ENCODE measurements at places on chromosomes 5 and 9.

DNA sequence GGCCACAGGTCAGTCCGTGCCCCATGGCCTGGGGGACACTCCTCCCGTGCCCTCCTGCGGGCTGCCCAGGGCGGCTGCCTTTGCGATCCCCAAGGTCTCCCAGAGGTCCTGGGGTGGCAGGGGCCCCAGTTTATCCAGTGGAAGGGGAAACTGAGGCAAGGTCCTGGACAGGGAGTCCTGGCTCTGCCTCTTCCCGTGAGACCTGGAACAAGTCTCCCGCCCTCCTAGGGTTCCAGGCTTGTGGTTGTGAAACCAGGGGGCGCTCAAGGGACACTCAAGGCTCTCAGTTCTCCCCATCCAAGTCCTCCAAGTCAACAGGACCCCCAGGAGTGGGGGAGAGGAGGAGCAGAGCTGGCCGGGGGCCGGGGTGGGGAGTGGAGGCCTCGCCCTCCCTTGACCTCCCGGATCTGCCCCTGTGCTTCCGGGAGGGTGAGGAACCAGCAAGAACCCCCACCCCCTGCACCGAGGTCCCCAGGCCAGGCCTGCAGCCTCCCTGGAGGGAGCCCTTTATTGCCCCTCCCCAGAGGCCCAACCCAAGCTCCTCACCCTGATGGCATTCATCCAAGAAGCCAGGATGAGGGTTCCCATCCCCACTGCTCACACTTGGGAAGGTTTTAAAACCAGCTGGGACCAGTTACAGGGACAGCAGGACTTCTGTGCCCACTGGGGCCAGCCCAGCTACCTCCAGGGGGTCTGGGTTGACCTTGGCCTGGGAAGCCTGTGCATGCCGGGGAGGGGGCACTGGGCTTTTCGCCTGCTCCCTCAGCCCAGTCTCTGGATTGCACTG, 24.7 kb upstream of the TMEM250 start:
- no peak for DNase-seq

DNA sequence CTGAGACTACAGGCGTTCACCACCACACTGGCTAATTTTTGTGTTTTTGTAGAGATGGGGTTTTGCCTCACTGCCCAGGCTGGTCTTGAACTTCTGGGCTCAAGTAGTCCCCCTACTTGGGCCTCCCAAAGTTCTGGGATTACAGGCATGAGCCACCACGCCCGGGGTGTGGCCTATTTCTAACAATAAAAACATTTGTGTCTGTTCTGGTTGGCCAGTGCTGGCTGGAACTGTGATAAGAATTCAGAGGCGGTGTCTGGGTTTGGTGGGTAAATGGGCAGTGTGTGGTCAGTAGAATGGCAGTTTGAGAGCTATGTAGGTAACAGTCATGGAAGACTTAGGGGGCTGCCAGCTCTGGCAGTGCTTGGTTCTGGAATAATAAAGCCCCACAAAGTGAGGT, 46.9 kb upstream of the SYNPO start:
- no peak for DNase-seq

- no peak for DNase-seq
These were observed 135.7 kb downstream of the CACNA1B start for GRCh38 chr9:138013273-138013672.

DNA sequence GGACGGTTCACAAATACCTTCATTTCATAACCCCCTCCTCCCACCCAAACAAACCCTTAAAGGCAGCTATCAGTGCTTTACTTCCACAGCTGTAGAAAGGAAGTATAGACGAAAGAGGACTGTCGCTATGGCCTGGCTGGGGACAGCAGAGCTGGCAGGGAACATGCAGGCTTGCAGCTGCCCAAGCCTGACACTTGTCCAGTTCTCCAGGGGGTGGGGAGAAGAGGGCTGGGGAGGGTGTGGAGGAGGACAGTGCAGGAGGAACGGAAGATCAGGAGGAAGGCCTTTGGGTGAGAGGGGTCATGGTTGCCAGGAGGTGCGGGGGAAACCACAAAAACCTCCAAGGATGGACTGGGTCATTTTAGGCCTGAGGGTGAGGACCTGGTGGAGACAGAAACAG, 25.9 kb downstream of the ARPC5L start:
- no peak for DNase-seq

DNA sequence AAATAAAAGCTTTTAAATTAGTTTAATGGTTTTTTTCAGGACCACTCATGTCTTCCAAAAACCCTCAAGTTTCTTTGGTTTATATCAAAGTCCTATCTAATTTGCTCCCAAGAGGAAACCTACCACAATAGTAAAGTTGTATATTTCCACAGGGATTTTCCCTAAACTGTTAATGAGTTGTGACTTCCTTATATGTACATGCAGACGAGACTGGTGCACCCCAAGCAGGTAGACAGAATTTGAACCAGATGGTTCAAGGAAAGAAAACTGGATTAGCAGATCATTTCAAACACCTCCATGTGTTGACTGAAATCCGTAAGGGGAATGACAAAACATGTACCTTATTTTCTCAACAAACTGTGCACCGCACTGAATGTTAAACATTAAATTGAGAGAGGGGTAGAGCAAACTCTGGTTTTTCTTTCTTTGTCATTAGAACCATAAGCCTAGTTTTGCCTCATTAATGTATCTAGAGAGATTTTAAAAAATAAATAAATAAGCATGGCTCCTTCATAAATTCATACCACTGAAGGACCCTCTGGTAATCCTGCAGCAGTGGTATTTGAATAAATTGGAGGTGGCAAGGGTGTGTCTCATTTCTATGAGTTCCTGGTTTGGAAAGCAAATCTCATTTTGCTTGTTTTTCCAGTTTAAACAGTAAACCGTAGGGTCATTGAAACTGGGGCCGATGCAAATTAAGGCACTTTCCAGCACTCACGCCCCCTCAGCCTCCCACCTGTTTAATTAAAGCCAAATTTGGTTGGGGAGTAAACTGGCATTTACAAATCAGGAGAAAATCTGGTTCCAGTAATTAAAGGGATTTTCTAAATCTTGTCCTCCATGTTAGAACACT, 51.1 kb downstream of the ENC1 start:
- no peak for DNase-seq

DNA sequence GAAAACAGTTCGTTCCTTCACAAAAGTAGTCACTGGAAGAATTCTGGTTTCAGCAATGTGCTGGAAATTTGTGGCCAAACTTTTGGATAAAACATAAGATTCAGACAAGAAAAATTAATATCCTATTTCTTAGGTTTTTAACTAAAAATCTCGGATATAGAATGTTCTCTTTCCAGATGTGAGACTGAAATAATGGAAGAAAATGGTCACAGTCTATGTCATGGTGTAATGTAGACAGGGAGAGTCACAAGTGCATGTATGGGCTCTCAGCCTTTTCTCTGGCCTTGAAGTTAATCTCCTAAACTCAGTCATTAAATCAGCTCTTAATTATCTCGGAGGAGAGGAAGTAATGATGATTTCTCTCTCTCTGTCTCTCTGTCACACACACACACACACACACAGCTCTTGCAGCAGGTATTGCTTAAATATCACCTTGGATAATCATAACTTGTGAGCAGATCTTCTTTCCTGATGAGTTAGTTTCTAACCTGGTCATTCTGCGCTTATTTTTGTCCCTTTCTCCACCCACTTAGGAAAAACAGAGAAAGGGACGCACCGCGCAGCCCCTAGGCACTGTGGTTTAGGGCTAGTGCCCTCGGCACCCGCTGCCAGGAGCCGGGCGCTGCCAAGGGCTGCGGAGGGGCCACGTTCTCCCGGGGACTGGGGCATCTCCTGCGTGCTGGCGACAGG, 672 bp upstream of the ITGA2 start:
- DNase-seq, result no peak

DNA sequence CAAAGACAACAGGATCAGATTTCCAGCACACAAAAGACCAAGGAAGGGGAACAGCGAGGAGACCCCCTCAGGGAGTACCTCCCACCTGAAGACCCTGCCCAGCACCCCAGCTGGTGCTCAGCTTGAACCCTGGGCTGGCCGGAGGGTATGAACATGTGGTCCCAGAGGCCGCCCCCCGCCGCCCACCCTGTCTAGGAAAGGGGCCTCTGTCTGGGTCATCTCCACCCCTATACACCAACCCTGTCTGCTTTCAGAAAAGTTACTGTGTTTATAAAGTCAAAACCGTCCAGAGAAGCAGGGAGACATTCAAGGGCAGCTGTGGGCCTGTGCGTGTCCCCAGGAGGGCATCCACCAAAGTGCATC, 72.2 kb downstream of the ADAMTS2 start:
- DNase-seq, result no peak

GRCh38 chr5:111063709-111064322, 7.7 kb upstream of the TSLP start:
- DNase-seq, result no peak

DNA sequence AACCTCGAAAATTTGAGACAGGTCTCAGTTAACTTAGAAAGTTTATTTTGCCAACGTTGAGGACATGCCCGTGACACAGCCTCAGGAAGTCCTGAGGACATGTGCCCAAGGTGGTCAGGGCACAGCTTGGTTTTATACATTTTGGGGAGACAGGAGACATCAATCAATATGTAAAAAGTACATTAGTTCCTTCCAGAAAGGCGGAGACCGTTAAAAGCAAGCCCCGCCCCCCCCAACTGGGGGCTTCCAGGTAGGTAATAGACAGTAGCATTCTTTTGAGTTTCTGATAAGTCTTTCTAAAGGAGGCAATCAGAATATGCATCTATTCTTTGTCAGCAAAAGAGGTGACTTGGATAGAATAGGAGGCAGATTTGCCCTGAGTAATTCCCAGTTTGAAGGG, 599 bp upstream of the MOCS2 start:
- no peak for DNase-seq

DNA sequence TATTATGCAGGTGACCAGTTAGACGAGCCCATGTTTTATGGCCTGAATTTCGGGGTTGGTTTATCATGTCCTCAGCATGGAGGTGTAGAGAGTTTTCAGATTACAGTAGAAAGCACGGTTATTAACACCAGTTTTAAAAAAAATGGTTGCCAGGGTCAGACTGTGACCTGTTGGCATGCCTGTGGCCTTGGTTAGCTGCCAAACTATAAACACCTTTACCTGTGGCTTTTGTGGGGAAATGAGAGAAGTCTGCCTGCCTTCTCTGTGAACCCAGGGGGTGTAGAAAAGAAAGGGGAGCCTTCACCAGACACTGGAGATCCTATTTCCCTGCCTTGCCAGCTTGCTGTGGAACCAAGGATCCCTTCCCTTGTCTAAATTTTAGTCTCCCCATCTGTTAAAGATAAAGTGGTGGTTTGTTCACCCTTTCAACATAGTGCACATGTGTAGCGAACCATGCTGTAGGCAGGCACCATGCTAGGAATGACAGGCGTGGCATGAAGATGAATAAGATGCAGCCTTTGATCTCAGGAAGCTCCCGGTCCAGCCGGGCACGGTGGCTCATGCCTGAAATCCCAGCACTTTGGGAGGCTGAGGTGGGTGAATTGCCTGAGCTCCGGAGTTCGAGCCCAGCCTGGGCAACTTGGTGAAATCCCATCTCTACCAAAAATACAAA, 6.1 kb upstream of the PHF19 start:
- DNase-seq, result no peak

DNA sequence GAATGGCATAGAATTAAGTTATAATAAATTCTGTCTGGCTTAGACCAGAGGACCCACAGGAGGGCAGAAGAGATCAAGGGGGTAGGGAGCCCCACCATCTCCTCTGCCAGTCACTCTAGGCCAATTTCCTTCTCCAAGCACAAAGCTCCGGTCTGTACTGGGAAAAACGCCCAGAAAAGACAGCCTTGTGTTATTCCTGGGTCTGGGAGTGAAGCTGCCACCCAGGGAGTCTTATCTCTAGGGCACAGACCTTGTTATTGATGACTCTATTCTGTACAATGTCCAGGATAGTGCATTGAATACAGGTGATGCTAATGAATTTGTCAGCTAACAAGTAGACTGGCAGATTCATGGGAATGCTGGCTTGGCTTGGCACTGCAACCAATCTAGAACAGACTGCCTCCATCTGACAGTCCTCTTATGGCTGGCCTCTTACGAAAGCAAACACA, 60.7 kb downstream of the MED27 start:
- DNase-seq, result no peak
